Heart left ventricle (tissue), 16 donors: ENCODE measurements at places on chromosomes 4 and X.

- no peak for DNase-seq
These were observed 144.3 kb upstream of the PAK3 start for GRCh38 chrX:110951472-110952269.

DNA sequence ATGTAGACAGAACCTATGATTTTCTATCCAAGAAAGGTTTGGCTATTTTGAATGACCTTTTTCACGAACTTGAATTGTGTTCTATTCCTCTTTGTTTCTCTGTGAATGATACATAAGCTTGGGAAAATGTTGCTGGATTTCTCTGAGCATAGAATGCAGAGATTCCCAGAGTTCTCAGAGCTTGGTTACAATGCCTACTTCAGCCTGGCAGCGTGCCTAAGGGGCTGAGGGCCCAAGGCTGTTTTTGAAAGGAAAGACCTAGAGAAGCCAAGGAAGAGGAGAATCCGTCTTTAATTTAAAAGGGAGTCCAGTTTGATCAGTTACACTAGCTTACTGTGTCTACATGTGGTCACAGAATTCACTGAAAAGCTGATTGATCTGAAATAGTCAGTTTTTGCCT is 55.3 kb upstream of the CXorf51B start:
- no peak for DNase-seq

- DNase-seq = no peak
These were observed 124.6 kb downstream of the AFF2 start for GRCh38 chrX:148624951-148625474.

GRCh38 chrX:123184866-123185276 is 793 bp downstream of the GRIA3 start:
- DNase-seq = no peak

DNA sequence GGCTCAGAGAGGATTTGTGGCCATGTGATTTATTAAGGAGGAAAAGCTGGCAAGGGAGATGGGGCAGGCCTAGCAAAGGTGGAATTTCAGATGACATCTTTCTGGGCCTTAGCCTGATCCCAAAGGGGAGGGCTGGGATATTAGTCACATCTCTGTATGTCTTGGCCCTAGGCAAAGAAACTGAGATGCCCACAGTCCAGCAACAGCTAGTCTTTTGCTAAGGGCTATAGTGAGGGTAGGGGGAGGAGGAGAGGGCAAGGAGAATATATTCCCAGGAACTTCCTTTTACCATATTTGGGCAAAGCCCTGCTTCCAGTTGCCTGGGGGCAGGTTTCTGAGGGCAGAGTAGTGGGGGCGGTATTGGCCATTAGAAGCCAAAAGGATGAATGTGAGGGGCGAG is 209.8 kb upstream of the NR3C2 start:
- DNase-seq = no peak

DNA sequence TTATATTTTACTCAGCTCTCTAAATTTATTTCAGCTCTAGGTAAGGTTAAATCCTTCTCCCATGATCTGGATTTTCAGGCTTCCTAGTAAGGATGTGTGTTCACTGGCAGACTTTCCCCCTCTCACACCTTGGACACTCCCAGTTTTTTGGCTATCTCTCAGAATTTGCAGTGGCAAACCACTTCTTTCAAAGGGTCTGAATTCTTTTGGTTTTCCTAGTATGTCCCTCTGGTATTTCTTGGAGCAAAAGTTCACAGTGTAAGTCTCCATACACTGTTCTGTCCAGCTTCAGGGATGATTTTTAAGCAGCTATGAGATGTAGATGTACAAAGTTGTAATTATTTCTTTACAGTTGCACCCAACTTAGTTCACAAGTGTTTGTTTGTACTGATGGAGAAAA is 653.8 kb upstream of the GALNT7 start:
- no peak for DNase-seq

DNA sequence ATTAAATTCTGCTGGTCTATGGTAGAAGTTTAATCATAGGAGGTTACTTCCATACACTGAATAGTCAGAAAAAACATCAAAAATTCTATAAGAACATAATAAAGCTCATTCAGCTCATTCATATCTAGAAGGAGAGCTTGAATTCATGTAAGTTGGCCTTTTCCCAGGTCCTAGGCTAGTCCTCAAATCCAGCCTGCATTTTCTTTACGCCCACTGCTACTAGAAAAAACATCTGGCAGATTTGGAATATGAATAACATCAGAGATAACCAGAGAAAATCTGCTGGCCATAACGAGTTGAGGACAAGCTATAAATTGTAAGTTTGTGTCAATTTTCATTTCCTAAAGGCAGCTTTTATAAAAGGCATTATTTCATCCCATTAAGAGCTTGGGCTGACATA is 95.5 kb downstream of the MXRA5 start:
- no peak for DNase-seq

DNA sequence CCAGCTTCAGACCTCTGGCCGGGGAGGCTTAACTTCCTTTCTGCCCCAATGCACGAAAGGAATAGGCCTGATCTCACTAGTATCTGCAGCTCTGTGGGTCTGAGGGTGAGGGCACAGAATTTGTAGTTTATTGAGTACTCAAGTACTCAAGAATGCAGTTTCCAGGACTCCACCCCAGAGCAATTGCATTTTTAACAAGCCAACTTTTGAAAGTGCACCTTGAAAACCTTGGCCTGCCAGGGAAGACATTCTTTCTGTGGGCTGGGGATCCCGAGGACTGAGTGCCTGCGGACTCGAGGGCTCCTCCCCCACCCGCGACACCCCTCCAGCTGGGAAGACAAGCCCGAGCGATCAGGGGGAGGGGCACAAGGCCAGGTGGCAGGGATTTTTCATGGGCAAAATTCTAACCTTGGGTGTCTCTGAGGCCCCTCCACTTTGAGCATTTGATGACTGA is 22.4 kb downstream of the RS1 start:
- DNase-seq = no peak

GRCh38 chrX:111259559-111259958 is 10.7 kb downstream of the CAPN6 start:
- no peak for DNase-seq

DNA sequence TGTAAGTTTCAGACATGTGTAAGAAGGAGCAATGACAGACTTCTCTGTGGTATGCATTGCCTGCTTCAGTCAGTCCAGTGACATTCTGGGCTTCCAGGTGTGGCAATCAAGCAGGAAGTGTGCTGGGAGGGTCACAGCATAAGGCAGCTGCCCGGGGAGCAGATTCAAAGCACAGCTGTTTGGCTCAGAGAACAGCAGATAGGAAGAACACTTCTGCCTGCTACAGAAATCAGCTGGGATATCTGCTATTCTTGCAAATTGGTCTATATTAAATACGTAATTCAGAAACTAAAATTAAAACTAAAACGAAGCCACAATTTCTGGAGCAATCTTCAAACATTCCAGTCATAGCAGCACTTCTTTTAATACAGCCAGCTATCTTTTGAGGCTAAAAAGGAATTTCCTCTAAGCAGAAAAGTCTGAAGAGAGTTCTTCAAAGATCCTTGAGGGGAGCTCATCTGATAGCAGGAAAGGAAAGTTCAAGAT is 47.5 kb upstream of the GALNT7 start:
- no peak for DNase-seq

DNA sequence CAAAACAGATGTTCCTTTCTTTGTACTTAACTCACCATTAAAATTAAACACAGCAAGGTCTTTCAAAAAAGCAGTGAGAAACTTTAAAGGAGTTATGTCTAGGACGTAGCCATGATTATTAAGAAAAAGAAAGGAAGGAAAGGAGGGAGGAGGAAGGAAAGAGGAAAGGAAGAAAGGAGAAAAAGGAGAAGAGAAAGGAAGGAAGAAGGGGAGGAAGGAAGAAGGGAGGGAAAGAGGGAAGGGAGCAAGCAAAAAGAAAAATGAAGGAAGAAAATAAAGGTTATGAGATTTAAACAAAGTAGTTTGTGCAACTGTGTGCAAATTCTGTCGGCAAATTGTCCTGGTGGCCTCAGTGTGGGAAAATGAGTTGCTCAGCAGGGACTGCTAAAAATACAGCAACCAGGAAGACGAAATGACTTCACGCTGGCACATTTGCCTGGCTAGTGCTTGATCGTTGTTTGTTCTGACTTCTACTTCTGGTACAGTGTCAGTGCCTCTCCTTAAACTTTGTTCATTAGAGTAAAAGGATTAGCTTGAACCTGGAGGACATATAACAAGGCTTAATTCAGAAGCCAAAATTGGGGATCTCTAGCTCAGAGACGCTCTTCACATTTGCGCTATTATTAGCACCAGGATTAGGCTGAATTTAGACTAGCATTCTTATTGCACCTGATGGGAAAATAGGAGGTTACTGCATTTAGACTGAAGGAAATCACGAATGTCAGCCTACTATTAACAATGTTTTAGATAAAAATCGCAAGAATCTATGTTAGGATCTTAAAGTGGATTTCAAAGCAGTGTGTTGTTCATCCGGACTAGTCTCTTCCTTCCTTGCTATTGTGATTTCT is 81.2 kb downstream of the DCK start:
- no peak for DNase-seq

DNA sequence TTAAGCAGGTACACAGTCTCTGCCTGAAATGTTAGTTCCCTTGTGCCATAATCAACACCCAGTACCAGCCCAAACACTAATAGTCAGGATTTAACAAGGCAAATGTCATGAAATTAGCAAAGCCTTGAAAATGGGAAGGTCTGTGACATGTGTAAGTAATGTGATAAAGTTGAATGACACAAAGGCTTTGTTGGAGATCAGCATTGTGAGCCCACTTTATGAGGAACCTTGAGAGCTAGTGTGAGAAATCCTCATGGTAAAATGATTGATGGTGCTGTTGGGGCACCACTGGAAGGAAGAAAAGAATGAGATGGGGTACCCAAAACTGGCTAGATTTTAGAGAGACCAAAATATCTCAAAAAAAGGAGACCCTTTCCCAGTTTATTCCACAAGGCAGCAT is 3.3 kb upstream of the LIN54 start:
- DNase-seq = no peak

GRCh38 chr4:77120886-77121508 is 36.0 kb upstream of the CCNG2 start:
- DNase-seq = no peak

GRCh38 chrX:71144651-71145050 is at the start of gene NLGN3:
TSS of gene NLGN3 (plus strand) at chrX:71144841. CDS start at chrX:71147750, 2,909 bp downstream.
- no peak for DNase-seq

GRCh38 chr4:42653626-42654560 is 3.0 kb downstream of the ATP8A1 start:
- no peak for DNase-seq

DNA sequence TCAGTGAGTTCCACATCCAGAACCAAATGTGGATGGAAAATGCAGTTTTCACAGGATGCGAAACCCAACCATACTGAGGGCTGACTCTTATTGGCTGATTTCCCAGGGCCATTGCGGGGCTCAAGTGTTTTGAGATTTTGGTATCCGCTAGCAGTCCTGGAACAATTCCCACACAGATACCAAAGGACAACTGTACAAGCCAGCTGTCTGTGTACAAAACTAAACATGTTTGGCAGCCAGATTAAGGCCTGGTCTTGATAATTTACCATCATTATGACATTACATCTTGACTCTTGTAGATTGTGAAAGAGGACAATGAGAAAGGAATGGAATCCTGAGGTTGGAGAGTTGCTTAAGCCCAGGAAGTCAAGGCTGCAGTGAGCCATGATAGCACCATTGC is 121.9 kb downstream of the DKK2 start:
- DNase-seq = no peak

GRCh38 chrX:17411205-17411604 is 36.2 kb downstream of the NHS start:
- DNase-seq = no peak

DNA sequence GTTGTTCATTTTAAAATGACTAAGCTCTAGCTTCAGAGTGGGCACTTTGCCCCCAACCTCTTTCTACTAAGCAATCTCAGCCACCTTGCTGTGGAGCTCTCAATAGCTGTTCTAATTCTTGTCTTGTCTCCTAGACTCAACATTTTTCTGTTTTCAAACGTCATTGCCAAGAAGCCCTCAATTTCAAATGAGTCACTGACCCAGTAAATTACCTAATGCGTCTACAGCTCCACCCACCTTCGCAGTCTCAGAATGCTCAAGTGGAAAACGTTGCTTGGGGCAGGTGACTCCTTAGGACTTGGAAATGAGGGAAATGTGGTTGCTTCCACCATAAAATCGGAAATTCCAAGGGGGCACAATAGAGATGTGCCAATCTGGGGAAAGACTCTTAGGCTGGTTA is 59.0 kb downstream of the ING2 start:
- no peak for DNase-seq

- no peak for DNase-seq
These were observed 109.8 kb upstream of the ATP6AP2 start for GRCh38 chrX:40470830-40471429.

DNA sequence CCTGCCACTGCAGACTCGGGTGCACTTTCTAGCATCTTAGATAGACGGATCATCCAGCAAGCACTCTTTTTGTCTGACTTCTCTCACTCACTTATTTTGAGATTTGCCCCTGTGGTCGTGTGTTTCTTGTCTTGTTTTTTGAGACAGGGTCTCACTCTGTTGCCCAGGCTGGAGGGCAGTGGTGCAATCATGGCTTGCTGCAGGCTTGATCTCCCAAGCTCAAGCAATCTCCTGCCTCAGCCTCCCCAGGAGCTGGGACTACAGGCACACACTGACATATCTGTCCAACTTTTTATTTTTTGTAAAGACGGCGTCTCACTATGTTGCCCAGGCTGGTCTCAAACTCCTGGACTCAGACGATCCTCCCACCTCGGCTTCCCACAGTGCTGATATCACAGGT is 26.7 kb downstream of the FGFR3 start:
- no peak for DNase-seq

DNA sequence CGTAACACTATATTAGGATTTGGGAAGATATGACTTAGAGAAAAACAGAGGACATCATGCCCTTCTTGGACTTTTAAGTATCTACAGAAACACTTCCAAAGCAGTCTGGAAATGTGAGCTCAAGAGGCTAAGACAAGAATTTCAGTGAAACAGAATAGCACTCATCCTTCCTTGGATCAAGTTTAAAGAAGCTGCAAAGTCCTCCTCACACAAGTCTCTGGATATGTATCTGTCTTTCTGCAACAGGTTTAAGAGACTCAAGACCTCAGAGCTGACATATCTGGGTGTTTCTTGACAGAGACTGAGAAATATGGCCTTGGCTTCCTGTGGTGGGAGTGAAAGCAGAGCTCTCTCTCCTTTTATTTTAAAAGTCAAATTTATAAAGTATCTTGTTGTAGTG is 82.5 kb upstream of the GIMD1 start:
- no peak for DNase-seq

DNA sequence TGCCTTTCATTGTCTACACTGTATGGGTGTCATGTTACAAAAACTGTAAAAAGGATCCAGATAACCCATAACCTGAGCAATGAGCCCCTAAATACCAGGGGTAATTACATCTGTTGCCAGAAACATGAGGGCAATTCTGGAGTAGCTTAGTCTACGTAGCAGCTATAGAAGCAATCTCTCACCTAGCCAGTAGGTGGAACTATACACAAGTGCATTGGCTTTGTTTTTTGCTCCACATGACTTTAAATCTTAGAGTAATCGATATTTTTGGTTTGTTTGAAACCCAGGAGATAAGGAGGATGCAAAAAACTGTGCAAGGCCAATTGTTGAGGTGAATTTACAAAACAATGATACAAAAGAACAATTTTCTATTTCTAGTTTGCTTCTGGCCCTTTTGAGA is 57.5 kb downstream of the GPR82 start:
- DNase-seq = no peak

GRCh38 chr4:134762053-134762452 is 560.5 kb upstream of the PABPC4L start:
- no peak for DNase-seq

GRCh38 chr4:150212485-150212884 is 134.2 kb downstream of the DCLK2 start:
- no peak for DNase-seq

GRCh38 chr4:118265312-118266144 is 87.3 kb downstream of the PRSS12 start:
- DNase-seq = no peak

GRCh38 chr4:89582756-89583505 is 254.0 kb downstream of the SNCA start:
- no peak for DNase-seq
